ENCODE measurements at places on chromosomes 13 and 19.

DNA sequence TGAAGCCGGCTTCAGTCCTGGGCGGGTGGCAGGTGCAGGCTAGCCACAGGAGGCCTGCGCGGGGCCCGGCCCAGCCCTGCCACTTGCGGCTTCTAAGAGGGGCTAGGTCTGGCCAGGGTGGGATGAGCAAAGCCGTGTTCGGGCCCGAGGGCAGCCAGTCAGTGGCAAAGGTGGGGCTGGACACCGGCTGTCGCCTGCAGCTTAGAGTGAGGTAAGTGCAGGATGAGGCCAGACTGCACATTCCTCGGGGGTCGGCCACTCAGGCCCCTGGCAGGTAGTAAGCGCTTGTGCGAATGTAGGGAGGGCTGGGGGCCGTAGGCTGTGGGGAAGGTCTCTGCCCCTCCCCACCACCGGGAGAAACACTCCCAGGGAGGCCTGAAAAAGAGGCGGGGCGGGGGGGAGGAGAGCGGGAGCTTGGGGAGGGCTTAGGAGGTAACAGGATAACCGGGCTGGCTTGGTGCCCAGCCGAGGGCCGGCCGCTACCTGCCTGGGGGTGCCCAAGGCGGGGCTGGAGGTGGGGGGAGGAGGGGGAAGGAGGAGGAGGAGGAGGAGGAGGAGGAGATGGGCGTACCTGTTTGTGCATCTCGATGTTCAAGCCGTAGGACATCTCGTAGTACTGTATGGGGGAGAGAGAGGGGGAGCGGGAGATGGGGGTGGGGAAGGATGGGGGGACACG is 6.4 kb downstream of the TLE5 start:
- no peak for DNase-seq

- DNase-seq = no peak
Observed at GRCh38 chr19:33410915-33411401, 37.4 kb downstream of the CEBPG start.

GRCh38 chr13:105972306-105972721 is 563.1 kb downstream of the EFNB2 start:
- DNase-seq = no peak

DNA sequence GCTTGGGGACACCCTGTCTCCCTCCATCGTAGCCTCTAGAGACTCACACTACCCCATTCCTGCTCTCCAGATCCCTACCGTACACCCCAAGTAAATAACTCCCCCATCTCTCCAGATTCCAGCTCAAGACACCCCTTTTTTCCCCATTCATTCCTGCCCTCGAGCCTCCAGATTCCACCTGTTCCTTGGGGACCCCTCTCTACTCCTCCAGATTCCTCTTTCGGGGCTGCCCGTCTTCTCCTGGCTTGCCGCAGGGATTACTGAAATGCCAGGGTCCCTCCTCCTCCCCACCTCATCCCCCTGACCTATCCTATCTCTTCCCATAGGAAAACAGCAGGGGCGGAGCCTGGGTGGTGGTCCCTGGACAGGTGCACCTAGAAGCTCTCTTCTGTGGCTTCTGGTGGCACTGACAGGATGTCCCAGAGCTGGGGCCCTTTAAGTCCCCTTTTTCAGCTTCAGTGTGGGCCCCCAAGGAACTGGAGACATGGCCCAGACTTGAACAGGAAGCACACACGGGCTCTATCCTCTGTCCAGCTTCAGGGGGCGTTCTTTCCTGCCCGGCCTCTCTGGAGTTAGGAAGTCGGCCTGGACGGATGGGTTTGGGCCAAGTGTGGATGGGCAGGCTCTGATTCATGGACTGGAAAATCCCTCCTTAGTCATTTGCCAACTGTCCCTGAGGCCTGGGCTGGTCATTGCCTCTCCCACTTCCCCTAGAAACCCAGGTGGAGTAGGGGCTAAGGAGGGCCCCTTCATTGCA is 1.2 kb downstream of the ZSWIM4 start:
- DNase-seq = no peak

- no peak for DNase-seq
Observed at GRCh38 chr19:1307320-1307719, 21.6 kb downstream of the EFNA2 start.

DNA sequence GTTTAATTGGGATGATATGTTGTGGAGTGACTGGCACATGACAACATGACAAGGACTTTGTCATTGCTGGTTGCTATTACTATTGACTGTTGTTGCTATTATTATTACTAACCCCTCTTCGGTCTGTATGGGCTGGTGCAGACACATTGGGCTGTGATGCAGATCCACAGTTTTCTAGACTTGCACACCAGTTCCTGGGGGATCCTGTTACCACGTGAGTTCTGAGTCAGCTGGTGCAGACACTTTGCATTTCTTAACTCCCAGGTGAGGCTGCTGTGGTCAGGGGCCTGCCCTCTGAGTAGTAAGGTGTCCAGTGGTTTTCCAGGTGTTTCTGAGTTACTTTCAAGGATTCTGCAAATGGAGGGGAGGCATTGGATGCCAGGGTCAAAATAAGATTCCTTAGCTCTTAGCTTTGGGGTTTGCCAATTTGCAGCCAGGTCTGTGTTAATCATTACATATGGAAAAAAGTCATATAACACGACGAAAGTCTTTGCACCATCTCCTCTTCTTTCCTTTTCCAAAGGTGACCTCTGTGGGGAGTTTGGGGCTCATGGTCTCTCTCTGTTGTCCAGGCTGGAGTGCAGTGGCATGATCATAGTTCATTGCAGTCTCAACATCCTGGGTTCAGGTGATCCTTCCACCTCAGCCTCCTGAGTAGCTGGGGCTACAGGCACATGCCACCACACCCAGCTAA is 19.3 kb downstream of the BICRA start:
- DNase-seq = no peak

DNA sequence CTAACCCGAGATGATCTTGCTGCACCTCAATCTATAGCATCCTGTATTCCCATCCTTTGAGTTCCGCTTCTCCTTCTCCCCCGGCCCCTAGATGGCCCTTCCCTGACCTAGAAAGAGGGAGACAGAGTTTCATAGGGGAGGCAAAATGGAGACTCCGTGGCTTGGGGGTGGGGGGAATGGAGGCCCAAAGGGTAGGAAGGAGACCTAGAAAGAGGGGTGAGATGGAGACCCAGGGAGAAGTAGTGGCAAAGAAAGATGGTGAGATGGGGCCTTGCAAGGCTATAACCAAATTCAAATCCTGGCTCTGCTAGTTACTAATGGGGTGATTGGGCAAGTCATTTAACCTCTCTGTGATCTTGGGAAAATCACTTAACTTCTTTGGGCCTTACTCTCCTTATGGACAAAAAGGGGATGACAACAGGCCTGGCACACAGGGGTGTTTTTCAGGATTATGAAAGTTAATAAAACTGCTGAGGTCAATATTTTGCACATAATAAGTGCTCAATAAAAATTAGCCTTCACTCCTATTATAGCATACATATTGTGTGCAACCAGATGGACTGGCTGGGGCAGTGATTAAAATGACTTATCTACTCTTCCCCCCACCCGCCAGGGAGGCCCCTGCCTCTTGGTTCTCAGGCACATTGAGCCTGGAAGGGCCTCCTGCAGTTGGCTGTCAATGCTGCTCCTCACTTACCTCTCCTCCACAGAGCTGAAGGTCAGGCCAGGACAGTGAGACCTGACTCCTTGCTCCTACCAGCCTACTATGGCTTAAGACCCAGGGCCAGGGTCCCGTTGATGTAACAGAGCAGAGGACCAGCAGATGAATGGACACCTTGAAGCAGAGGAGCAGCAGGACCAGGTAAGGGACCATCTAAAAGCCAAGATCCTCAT is 633 bp downstream of the SPHK2 start:
- no peak for DNase-seq

DNA sequence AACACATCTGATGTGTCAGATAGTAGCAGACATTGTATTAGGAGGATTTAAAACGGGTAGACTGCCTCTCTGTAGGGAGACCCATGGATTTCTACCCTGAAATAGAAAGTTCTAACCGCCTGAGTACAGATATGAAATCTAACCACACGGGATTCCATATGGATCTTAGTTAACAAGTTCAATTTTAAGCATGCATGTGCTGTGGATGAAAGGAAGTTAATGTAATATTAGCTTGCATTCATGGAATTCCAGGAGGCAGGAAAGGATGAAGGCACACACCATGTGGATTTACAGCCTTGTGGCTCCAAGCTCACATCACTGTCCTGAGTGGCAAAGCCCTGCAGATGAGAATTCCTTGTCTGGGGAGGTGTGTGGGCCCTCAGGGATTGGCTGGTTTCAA is 120.6 kb upstream of the IRS2 start:
- DNase-seq = no peak

GRCh38 chr13:51212758-51213157 is 9.4 kb upstream of the FAM124A start:
- no peak for DNase-seq

- DNase-seq = peak; percentile 4
Observed at GRCh38 chr19:2391118-2391725, 31.2 kb downstream of the TMPRSS9 start.

GRCh38 chr13:36057547-36057946 is 73.6 kb downstream of the DCLK1 start:
- no peak for DNase-seq

GRCh38 chr13:79360095-79360494 is 46.0 kb downstream of the RBM26 start:
- no peak for DNase-seq

DNA sequence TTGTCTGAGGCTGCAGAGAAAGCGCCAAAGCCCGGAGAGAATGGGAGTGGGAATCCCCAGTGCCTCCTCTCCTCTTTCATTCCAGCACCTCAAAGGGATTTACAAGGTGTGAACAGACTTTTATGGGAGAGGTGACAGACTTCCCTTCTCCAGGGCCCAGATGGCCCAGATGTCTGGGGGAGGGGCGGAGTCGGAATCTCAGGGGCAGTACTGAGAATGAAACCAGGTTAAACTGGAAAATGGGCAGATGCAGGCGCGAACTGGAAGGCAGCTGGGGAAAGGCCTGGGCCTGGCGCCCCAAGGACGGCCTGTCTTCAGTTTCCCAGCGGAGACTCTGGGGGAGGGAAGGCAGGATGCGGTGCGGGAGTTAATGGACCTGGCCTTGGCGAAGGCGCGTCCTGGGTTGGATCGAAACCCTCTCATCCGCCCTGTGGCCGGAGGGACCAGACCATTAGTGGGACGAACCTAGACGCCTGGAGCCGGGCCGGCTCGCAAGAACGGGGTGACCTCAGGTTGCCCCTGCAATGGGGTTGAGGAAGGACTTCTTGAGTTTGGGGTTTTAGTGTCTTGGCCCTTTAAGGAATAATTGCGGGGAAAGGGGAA is 592 bp upstream of the TRIP10 start:
- DNase-seq = no peak

GRCh38 chr13:73190477-73190876 is 131.7 kb downstream of the KLF5 start:
- DNase-seq = no peak

DNA sequence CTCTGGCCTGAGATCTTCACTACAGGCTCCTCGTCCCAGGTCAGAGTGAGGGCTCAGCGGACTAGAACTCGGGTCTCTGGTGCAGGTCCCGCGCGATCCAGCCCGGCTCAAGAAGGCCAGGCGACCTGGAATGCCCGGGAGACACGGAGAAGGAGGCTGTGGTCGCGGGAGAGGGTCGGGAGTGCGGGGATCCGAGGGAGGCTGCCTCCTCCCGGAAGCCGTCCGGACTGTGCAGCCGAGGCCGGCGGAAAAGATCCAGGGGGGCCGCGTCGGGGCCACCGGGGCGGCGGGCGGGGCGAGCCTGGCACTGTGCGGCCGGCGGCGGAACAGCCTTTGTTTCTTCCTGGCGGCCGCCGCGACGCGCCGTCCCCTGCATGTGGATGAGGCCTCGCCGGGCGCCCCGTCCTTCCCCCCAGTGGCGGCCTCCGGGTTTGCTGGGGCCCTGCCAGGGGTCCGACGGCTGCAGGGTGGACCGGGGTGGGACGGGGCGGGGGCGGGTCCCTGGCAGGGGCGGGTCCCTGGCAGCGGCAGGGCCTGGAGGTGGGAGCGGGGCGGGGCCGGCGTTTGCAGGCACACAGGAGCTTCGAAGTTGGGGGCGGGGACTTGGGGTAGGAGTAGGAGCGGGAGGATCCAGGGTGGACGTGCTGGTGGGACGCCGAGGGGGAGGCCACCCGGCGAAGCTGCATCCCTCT is 1.0 kb upstream of the SLC7A10 start:
- no peak for DNase-seq

DNA sequence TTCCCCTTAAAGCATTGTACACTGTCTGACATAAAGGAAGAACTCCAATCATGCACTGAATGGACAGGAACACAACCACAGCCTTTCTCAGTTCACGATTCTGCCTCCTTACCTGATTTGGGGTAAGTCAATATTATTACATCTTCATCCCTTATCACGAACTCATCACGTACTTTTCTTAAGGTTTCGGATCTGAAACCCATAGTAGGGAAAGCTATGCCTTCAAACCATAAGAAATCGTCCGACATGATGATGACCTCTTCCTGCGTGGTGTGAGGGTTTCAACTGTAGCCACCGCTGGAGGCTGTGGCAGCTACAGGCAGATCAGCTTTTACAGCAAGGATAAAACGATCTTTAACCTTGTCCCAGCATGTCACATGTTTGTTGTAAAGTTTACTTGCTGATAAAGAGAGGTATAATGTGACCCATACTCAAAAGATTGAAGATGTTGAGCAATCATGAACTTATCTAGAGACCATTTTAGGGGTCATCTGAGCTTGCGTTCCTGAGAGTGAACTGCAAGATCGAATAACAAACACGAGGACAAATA is at the start of gene SULT2A1:
SULT2A1 (minus strand) TSS at position 306 of the 550 bp plus-strand sequence; CDS start at position 248, 58 bp downstream.
- DNase-seq = no peak

DNA sequence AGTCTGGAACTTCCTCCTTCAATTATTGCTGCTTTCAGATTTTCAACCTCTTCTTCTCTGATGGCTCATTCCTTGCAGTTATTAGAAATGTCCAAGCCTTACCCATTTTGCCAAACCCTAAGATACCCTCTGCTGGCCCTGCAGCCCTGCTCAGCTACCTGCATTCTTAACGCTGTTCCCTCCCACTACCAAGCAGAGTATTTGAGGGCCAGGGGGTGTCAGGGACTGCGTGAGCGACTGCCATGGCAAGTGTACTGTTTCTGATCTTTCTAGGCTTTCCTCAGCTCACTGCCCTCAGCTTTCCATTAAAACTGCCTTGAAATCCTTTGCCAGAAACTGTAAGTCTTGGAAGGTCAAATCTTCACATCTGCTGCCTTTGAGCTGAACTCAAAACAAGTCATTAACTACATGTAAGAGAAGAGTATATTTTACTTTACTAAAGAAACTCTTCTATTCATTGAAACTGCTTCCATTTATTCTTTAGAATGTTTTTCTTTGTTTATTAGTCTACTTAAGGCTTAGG is 41.0 kb downstream of the HS6ST3 start:
- no peak for DNase-seq

All from cerebellar nuclear complex (tissue), 1 donor.